ENCODE measurements at places on chromosomes 1 and 21.

DNA sequence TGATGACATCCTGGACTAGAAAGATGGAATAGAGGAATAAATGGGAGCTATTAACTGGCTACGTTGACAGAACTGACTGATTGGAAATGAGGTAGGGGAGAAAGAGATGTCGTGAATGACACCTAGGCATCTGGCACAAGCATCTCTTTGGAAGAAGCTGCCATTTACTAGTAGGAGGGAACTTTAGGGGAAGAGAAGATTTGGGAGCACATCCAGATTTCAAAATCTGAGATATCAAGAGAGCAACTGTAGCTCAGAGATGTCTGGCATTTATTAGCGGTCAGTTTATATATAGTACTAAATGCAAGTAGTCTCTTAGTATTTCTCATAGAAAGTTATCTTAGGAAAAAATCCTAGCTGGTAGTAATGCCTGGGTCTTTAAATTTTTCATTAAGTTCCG is 131.9 kb upstream of the C1orf105 start:
- DNase-seq: no peak

DNA sequence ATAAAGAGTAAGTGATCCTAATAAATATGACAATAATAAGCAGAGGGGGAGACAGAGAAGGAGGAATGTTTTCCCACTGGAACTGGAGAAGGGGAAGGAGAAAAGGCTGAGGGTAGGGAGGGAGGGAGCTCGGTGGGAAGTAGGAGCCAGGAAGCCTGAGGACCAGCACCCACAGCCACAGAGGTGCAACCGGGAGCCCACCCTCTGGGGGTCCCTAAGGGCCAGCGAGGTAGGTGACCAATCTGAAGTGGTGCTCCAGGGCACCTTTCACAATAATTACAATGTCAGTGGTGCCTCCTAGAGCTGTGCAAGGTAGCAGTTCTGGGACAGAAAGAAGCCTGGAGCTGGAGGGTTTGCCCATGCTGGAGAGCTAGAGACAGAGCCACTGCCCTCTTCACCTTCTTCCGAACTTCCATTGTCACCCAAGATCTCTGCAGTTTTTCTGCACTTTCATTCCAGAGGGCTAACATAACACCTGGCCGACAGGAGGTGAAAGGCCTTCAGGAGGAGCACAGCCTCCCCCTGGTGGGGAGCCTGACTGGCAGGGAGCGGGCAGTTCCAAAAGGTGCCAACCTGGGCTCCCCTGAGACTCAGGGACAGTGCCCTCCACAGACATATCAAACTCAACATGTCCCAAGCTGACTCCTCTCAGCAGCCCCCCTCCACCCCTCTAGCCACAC is 4.1 kb upstream of the AHCYL1 start:
- no peak for DNase-seq

- no peak for DNase-seq
Measured at GRCh38 chr1:246099570-246099969, 407.5 kb downstream of the SMYD3 start.

- no peak for DNase-seq
Measured at GRCh38 chr21:33155422-33155821, 74.3 kb upstream of the IFNAR2 start.

- DNase-seq: no peak
Measured at GRCh38 chr21:26914557-26914956, 52.3 kb downstream of the ADAMTS5 start.

- no peak for DNase-seq
Measured at GRCh38 chr21:42595283-42596187, 57.9 kb upstream of the PDE9A start.

DNA sequence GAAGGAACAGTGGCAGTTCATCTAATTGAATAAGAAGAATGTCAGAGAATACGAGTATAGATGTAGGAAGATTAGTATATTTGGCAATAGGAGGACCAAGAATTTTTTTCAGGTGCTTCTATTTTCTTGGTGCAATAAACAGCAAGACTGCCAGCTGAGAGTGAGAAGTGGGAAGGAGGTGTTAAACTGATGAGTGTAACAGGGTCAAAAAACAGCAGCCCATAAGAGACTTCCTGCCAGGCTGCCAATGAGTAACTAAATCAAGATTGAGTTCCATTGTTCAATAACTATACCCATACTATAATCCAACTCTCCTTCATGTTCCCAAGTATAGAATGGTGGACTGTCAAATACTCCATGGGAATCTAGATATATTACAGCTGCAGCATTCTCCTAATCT is 28.7 kb downstream of the LYST start:
- DNase-seq: no peak

DNA sequence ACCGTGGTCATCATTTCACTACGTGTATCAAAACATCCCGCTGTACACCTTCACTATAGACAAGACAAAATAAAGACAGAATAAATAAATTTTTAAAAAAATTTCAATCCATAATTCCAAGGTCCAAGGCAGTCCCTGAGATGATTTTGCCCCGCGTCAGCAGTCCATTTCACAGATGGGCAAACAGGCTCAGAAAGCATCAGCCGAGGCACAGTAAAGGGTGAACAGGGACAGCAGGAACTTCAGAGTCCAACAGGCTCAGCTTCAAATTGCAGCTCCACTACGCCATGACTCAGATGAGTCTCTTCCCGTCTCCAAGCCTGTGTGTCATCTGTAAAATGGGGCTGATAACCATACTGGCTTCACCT is 15.0 kb downstream of the MATN1 start:
- no peak for DNase-seq

- DNase-seq: no peak
Measured at GRCh38 chr1:46362158-46362557, 21.6 kb downstream of the NSUN4 start.

DNA sequence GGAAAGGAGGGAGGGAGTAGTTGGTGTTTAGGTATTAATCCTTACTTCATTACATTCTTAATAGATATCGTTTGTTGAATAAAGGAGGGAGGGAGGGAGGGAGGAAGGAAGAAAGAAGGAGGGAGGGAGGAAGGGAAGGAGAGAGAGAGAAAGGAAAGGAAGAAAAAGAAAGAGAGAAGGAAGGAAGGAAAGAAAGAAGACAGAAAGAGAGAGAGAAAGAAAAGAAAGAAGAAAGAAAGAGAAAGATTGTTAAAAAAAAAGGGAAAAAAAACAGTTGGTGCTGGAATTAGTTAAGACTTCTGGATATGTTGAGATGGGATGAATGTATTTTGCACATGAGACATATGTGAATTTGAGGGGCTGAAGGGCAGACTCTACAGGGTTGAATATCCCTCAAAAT is 44.1 kb upstream of the ZSWIM5 start:
- DNase-seq: no peak

GRCh38 chr1:31626223-31627207 is 9.0 kb downstream of the HCRTR1 start:
- no peak for DNase-seq

DNA sequence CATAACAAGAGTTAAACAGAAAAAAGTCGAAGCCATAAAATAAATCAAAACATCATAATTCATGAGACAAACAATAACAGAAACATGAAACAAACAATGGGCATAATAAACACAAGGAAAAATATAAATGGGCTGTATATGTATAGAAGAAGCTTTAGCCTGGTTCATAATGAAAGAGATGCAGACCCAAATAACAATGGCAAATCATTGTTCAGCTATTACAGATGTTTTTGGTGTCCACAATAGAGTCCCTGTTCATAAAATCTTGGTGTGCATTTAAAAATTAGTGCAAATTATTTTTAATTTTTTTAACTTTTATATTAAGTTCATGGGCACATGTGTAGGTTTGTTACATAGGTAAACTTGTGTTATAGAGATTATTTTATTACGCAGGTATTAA is 1185.9 kb upstream of the B3GALT2 start:
- DNase-seq: no peak

GRCh38 chr1:70194601-70195000 is 10.8 kb downstream of the LRRC40 start:
- no peak for DNase-seq

DNA sequence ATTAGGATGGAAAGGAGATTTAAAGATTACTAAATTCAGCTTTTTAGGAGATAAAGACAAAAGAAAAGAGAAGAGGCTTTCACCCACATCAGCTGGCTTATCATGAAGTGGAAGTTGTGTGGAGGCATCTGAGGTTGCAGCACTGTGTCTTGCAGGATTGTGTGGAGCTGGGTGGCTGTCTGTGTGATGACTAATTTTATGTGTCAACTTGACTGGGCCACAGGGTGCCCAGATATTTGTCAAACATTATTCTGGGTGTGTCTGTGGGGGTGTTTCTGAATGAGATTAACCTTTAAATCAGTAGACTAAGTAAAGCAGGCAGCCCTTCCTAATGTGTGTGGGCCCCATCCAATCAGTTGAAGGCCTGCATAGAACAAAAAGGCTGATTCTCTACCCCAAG is 3.9 kb downstream of the KCNA10 start:
- no peak for DNase-seq

DNA sequence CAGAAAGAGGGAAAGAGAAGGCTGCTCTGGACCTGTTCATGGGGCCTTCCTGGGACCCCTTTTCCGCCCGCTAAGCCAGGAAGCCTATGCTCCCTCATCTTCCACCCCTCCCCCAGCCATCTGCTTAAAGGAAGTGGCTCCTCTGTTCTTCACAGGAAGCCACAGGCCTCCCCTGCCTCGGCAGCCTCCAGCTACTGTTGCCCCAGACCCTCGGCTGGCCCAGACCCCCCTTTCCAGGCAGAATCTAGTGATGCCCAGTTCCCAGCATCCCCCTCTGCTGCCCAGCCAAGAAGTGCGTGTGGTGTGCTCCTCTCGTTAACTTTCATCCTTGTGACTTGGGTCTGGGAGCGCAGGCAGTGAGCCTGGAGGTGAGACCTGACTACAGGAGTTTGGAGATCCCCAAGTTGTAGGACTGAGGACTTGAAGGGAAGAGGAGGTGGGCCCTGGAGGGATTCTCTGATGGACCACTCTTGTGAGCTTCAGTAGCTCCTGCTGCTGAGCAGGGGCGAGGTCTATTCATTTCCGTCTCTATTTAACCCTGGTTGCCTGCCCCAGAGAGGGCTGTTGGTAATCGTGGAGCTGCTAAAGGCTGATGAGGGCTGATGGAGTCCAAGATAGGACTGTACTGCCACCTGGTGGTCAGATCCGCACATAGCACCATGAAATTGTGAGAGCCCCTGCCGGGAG is 9.1 kb downstream of the IFI6 start:
- peak; percentile 88 for DNase-seq

GRCh38 chr21:36727866-36728265 is 29.0 kb downstream of the SIM2 start:
- no peak for DNase-seq

DNA sequence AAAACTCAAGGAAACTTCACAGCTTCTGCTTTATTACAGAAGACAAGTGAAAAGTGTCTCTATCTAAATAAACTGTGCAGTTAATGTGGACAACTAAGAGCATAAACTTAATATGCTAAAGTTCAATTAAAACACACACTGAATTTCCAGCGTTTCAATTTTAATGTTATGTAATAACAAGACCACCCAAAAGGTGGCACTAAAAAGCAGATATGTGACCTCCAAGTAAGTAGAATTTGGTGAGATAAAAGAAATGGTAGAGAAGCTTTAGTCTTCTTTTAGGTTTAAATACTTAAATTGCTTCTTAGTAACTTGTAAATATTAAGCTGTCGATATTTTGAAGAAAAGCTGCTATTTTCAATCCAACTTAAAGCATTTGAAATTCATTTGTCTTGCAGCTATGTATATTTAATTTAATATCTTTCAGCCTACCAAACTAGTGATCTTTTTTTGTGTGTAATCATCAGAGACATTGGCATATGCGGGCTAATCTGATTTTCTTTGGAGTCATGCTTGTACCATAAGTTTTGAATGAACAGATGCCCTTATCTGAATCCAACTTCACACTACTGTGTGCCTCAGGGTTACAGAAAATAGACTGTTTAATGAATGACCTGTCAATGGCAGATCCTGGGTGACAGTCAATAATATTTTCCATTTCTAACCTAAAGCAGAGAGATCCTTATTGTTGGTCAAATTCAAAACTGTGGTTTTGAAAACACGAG is 36.5 kb upstream of the ADAMTS1 start:
- DNase-seq: no peak

DNA sequence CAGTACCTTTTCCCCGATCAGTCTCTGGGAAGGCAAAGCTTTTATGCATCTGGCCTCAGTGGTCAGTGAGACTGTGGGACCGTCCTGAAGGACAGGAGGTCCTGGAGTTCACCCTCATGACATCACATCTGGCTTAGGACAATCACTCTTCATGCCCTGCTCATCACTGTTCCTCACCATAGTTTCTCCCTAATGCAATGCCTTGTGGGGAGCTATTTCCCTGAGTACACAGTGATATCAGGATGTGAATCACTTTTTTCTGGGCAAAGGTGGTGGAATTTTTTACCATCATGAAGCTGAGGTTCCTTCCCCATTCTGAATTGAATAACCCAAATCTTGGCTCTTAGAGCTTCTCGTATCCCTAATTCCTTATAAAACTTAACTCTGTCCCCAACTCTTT is 34.8 kb upstream of the CFAP126 start:
- DNase-seq: no peak

DNA sequence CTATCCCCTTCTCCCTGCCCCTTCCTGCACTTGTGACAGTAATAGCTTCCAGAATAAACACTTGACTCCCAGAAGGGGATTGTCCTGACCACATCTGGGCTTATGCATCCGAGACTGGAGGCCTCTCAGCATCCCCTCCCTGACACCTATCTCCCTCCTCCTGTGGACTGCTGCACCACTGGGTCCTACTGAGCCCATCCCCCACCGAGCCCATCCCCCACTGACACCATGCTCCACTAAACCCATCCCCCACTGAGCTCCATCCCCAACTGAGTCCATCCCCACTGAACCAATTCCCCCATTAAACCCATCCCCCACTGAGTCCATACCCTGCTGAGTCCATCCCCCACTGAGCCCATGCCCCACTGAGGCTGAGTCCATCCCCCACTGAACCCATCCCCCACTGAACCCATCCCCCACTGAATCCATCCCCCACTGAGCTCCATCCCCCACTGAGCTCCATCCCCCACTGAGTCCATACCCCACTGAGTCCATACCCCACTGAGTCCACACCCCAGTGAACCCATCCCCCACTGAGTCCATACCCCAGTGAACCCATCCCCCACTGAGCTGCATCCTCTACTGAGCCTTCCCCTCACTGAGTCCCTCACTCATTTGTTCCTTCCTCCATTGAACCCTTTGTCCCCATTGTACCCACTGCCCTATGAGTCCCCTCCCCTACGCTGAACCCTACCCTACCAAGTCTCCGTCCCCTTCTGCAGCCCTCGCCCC is 5.6 kb downstream of the PDZK1IP1 start:
- no peak for DNase-seq

DNA sequence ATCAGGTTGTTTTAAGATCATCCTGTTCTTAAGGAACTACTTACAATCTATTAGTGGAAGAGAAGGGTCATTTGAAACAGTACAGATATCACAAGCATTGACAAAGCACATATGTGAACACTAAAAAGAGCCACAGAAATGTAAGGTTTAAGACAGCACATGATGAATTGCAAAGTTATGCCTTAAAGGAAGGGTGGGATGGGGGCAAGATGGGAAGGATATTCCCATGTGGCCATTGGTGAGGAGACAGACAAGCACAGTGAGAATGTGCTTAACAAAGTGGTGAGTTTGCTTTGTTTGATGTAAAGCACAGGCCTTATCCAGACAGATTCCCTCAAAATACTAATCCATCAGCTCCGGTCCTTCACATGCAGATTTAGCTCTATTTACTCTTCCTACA is 151.6 kb upstream of the IVNS1ABP start:
- no peak for DNase-seq

GRCh38 chr21:37447288-37447936 is 80.8 kb downstream of the DYRK1A start:
- DNase-seq: no peak
